Fibroblast of gingiva (primary cell): ENCODE measurements at places on chromosomes 4 and X.

GRCh38 chrX:65596270-65597034, 61.9 kb upstream of the LAS1L start:
- peak; percentile 22 for DNase-seq

- no peak for DNase-seq
Observed at GRCh38 chrX:24425806-24426205, 39.3 kb upstream of the PDK3 start.

GRCh38 chr4:7830747-7831146, 108.9 kb downstream of the AFAP1 start:
- DNase-seq = no peak

GRCh38 chr4:110211007-110211769, 12.8 kb upstream of the ELOVL6 start:
- peak; percentile 44 for DNase-seq

GRCh38 chr4:104967034-104967401, 179.7 kb upstream of the TET2 start:
- no peak for DNase-seq

DNA sequence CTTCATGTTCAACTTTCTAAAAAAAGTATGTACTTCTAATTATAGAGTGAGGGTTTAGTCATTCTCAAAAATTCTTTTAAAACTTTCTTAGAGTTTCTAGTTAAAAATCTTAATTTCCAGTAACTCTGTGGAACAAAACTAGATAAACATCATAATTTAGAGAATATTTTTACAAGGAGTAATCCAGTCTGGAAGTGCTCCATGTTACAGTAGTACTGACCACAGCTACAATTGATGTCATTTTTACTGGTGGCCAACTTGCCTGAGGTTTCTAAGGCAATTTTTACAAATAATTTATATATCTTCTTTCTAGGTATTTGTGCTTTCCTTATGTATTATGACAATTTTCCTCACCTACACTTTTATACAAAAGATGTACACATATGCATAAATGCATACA, 490.4 kb downstream of the CENPC start:
- DNase-seq = no peak

GRCh38 chrX:132063334-132063733, 40.2 kb downstream of the STK26 start:
- DNase-seq = no peak

- DNase-seq = no peak
Observed at GRCh38 chrX:101223226-101223625, 3.6 kb downstream of the DRP2 start.

GRCh38 chr4:76212851-76213414, 691 bp downstream of the SCARB2 start:
- no peak for DNase-seq

DNA sequence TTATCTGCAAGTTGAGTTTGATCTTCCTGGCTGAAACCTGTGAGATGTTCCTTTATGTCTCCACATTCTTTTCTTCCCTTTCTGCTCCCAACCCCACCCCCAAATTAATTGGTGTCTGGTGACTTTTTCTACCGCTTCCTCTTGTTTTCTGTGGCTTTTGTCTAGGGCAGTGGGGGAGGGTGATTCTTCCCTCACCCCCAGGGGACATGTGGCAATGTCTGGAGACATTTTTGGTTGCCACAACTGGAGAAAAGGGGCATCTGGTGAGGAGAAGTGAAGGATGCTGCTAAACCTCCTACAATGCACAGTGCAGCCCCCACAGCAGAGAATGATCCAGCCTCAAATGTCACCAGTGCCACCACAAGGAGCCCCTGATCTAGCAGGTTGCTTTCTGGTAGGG, 152.9 kb downstream of the NHS start:
- DNase-seq = no peak

DNA sequence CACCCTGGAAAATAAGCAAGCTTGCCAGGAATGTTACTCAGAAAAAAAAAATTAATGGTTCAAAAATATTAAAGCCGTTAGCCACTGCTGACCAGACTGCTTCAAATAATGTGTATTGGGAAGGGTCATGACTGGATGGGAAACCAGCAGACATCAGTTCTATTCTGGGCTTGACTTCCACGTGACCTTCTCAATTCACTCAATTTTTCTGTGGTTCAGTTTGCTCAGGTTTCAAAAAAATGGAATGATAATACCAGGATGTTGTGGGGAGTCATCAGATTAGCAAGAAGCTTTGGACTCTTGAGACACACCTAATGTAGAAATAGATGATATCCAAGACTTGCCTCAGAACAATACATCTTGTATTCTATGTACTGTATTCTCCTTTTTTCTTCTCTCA, 541.9 kb upstream of the BOD1L1 start:
- peak; percentile 19 for DNase-seq

GRCh38 chr4:121246698-121247097, 82.6 kb upstream of the TNIP3 start:
- DNase-seq = no peak

DNA sequence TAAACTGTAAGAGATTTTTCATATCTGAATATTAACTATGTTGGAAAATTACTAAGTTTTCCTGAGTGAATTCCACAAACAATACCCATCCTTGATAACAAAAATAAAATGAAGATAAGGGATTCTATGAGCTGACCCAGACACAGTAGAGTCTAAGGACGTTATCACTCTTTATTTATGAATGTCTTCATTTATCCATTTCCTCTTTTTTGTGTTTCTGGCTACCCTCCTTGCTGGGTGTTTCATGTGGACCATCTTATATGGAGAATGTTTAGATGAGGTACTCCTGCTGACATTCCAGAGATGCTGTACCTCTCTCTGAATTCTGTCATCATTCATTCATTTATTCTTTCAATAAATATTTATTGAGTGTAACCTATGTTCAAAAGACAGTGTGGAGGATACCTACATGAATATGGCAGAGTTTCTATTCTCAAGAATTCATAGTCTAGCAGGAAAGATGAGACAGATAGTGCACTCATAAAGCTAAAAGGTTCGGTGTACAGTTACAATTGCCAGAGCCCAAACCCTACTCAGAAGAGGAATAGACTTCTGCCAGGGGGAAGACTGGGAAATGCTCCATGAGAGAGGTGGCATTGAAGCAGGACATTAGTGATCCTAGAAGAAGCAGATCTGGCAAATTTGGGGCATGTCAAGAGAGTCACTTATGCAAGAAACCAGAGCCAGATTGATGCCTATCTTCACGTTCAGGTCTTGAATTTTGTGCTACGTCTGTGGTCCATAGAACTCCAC, 195.8 kb downstream of the MAML3 start:
- no peak for DNase-seq
